ENCODE measurements at places on chromosomes 6 and 20. TPM values are rescaled to one million over a fixed set of nuclear protein-coding genes. Genes with fewer than 3 reads are reported as not detected.

DNA sequence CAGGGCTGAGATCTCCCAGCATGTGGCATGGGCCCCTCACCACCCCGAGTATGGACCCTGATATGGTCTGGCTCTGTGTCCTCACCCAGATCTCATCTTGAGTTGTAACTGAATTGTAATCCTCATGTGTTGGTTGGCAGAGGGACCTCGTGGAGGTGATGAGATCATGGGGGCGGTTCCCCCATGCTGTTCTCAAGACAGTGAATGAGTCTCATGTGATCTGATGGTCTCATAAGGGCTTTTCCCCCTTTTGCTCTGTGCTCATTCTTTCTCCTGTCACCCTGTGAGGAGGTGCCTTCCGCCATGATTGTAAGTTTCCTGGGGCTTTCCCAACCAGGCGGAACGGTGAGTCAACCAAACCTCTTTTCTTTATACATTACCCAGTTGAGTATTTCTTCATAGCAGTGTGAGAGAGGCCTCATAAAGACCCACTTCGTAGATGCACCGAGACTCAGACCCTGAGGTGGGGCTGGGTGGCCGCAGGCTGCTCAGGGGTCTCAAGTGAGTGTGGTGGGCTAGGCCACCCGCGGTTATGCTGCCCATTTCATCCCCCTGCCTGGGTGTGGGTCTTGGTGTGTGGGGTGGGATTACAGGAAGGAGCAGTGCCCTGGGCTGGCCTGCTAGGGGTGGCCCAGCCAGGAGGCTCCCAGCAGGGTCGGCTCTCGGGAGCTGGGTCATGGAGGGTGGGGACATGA lies 26.2 kb upstream of the GATA5 start:
- DNase-seq, result no peak

DNA sequence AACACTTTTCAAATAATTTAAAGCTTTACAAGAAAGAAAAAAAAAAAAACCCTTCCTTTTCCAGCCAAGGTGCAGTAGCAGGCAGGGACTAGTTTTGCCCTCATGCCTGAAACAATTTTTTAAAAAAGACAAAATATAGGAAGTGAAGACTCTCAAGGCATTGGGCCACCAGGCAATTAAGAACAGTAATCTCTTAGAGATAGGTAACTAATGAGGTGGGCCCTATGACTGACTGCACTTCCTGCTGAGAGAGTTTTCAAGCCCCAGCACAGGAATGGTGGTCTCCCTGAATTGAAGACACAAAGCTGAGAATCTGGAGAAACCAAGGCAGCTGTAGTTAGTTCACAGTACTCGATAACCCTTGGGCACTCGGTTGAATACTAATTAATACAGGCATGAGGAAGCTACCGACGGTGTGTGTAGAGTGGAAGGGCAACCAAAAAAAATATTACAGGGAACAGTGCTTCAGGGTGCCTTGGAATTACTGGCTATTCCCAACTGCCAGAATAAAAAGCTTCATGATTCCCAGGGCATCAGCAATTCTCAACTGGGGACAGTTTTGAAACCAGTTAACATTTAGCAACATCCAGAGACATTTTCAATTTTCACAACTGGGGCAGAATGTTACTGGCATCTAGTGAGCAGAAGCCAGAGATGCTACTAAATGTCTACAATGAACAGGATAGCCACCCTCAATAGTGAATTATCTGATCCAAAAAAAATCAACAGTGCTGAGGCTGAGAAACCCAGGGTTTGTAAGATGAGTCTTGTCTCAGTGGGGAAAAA lies 36.0 kb upstream of the PLN start:
- DNase-seq, result no peak

DNA sequence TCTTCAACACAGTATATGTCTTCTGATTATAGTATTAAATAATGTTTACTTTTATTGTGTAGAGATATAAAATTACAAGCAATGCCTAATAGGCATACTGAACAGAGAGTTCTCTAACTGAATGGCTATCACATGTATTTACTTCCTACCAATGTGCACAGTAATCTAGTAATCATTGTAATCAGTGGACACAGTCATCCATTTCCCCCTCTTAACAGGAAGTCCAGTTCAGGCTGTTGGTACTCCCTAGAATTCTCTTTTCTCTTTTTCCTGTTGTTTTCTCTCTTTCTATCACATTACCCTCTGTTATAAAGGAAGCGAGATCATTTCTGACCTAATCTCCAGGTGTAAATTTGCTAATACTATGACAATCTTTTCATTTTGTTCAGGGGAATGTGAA lies 172.5 kb downstream of the HTR1B start:
- DNase-seq, result no peak

DNA sequence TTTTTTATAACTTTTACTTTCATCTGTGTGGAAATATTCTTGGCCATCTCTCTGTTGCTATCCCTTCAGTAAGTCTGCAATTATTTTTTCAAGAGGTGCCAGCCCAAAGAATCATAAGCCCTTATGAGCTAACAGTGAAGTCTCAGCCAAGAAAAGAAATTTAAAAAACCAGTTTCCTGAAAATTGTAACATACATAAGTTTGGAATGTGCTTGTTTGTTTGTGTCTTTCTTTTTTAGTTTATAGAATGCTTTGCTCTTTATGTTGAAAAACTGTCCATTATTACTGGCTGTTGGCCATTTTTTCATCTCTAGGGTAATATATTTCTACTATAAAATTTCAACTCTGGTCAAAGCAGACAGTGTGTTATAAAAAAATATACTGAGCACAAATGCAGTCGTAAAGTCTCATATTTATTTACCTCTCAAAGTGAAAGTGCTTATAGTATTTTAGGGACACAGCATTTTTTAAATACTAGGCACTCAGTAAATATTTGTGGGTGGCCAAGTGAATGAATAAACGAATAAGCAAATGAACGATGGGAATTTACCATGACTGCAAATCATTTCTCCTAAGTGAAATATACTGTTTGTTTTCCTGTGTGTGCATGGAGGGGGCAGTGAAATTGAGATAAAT lies 659.7 kb downstream of the KIF16B start:
- no peak for DNase-seq

DNA sequence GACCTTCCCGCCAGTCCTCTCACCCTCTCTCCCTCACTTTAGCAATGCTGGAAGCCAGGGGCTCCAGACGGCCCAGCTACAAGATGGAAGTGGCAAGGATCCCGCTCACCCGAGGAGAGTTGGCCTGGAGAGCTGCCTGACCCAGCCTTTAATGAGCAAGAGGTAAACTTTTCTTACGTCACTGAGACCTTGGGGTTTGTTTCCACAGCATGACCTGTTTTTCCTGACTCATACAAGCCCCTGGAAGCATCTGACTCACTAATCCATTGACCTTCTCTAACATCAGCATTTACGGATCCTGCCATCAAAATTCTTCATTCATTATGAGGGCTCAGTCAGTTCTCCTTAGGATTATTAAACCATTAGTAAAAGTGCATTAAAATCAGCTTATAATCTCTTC lies 120.4 kb downstream of the MYLK4 start:
- DNase-seq, result no peak

Gene VIP
- total RNA-seq, result not detected

Gene HDAC2
- 389 TPM for total RNA-seq

- DNase-seq, result no peak
Measured at GRCh38 chr20:20582734-20583133, 129.7 kb downstream of the RALGAPA2 start.

DNA sequence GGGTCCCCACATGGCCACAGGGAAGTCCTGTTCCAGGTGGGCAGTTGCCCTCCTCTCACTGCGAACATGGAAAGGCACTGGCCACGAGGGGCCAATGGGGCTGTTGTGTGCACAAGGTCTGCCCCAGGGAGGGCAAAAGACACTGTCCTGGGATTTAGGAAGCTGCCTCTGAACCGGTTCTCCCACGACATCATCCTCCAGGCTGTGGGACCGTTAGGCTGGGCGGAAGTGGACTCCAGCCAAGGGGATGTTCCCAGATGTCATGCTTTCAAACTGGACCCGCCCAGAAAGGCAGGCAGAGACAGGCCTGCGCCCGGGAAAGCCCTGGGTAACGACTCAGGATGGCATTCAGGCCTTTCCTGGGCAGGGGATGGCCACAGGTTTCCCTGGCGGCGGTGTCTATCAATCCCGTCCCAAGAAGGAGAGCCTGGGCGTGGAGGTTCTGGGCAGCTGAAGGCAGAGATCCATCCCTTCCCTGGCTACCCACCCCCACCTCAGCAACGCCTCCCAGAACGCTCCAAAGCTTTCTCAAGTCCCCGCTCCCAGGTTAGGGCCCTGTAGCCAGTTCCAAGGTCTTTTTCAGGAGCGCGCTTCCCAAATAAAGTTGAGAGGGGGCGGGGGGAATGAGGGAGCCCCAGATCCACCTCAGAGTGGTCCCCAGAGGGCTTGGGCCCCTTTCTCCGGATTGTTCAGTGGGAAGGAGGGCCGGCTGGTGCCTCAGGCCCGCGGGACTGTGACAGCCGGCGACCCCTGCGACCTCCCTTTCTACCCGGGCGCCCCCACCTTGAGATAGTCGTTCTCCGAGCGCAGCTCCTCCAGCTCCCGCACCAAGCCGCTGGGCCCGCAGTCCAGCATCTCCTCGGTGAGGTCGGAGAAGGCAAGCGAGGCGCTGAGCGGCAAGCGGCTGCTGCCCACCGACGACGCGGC lies 13.8 kb upstream of the TLDC2 start:
- peak; percentile 63 for DNase-seq

DNA sequence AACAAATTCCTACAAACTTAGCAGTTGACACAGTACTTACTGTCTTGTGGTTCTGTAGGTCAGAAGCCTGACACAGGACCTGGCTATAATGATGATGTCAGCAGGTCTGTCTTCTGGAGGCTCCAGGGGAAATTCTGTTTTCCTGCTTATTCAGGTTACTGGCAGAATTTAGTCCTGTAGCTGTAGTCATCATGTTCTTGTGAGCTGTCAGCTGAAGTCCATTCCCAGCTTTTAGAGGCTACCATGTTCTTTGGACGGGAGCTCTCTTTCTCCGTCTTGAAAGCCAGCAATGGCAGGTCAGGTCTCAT lies 99.2 kb downstream of the HIVEP1 start:
- no peak for DNase-seq

DNA sequence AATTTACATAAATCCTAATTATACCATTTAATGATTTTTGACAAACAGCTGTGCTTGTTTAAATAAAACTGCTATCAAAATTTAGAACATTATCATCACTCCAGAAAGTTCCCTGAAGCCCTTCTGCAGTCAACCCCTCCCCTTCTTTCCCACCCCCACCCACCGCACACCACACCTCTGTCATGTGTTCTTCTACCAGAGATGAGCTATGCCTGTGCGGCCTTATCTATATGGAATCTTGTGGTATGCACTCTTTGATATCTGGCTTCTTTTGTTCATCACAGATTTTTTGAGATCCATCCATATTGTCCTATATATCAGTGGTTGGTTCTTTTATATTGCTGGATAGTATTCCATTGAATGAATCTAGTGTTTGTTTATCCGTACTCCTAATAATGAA lies 7.2 kb downstream of the MYLIP start:
- DNase-seq, result no peak

DNA sequence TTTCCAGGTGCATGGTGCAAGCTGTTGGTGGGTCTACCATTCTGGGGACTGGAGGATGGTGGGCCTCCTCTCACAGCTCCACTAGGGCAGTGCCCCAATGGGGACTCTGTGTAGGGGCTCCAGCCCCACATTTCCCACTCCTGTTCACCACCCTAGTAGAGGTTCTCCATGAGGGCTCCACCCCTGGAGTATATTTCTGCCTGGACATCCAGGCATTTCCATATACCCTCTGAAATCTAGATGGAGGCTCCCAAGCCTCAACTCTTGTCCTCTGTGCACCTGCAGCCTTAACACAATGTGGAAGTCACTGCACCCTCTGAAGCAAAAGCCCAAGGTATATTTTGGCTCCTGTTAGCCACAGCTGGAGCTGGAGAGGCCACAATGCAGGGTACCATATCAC lies 393.5 kb downstream of the RNGTT start:
- no peak for DNase-seq

DNA sequence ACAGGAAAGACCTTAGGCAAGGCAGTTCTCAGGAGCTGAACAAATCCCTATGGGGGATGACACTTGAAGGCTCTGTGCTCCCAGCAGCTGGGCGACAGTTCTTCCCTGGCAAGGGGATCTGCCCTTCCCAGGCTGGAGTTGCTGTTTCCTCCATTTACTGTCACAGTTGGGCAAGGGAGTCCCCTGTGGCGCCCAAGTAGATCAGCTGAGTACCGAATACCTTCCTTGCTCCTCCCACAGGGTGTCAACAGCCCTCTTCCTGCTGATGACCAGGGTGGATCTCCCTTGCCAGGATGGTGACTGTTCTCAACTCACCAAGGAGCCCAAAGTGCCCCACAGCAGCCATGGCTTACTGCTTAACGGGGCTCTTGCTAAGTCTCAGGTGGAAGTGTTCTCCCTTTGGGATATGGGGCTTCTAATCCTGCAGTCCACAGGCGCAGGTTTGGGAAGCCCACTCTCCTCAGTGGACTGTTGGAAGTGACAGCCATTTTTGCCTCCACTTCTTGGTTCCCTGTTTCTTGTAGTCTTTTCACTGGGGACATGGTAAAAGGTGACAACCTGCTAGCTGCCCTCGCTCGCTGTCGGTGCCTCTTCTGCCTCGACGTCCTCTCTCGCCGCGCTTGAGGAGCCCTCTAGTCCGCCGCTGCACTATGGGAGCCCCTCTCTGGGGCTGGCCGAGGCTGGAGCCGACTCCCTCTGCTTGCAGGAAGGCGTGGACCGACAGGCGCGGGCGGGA lies 5.7 kb upstream of the PSMG4 start:
- no peak for DNase-seq

Gene C6orf52
- 4.1 TPM for total RNA-seq

DNA sequence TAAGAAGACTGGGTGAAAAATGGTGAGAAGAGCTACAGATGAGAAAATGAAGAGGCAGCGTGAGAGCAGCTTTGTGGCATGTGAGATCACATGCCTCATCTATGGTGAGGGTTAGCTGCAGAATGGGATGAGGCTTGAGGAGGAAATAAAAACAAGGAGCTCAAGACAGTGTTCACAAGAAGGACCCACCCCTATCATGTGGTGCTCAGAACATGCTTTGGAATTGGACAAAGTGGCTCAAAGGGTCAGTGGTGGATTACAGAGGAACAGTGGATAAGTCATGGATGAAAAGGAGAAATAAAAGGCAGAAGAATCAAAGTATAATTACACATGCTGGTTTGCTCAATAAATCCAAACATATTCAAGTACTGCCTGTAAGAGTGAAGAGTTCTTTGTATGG lies 126.9 kb upstream of the UST start:
- no peak for DNase-seq

DNA sequence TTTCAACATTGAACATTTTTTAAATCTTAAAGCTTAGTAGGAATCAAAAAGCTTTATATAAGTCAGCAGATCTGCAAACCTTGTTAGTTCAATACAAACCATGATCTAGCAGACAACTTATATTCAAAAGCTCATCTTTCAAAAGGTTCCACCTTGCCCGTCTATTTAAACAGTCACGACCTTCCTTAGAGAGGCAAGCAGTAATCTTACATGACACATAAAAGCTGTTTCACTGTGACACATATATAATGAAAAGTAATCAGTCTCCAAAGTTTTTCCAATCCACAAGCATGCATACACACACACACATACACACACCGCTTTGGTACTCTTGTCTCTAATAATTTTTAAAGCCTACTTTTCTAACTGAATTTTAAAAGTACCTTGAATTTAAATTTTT lies 12.9 kb downstream of the SOD2 start:
- no peak for DNase-seq
